Right renal cortex interstitium (tissue), 3 donors: ENCODE measurements at places on chromosomes 1 and 21. TPM values are rescaled to one million over a fixed set of nuclear protein-coding genes. Genes with fewer than 3 reads are reported as not detected.

Gene HES3
- polyA plus RNA-seq, result not detected

Gene KCNN3
- 2.0 TPM for polyA plus RNA-seq

Gene GSTM5
- 29.0 TPM for polyA plus RNA-seq

Gene GJA9
- polyA plus RNA-seq, result 0.20 TPM

Gene CDA
- polyA plus RNA-seq, result 6.2 TPM
